ENCODE measurements at places on chromosomes 2 and 18. TPM values are rescaled to one million over a fixed set of nuclear protein-coding genes. Genes with fewer than 3 reads are reported as not detected.

DNA sequence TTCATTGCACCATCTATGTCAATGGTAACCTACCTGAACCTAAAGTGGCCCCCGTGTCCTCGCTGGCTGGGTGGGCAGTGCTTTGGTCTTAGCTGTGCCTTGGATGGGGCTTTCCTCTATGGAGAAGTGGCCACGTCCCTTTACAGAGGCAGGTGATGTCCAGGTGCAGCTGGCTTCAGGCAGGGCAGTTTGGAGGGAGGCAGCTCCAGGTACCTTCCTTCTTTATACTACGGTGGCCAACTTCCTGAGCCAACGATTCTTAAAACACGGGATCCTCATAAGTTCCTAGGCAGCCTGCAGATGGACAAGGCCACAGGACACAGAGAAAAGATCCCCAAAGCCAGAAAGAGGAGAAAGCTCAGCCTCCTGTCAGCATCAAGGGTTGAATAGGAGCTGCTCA, 517.3 kb upstream of the HS6ST1 start:
- H3K27me3 ChIP-seq = no peaks in the 10 kb centered on the region
- H3K27ac ChIP-seq = no peak overlapping the region
- H3K4me3 ChIP-seq = no peak overlapping the region
- DNase-seq = no peak
- H3K4me1 ChIP-seq = peaks cover 9% of the 10 kb centered on the region
- no peaks in the 10 kb centered on the region for H3K36me3 ChIP-seq

DNA sequence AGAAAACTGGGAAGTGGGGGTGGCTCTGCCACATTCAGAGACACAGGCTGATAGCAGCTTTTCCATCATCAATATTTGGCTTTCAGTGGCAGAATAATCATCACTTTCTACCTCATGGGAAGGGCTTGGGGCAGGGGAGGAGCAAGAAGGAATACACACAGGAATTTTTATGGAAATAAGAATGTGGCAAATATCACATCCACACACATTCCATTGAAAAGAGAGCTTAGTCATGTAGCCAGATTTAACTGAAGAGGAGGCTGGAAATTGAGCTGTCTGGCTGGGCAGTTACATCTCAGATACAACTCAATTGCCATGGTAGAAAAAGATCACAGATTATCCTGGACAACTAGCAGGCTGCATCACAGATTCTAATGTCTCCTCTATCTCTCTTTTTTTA, 1474.0 kb upstream of the ACVR2A start:
- H3K36me3 ChIP-seq = no peaks in the 10 kb centered on the region
- no peak for DNase-seq
- H3K4me1 ChIP-seq = no peaks in the 10 kb centered on the region
- no peaks in the 10 kb centered on the region for H3K27me3 ChIP-seq

The SLC5A7 gene
- total RNA-seq = not detected

GRCh38 chr2:217223222-217223930, 363.5 kb upstream of the TNP1 start:
- H3K4me1 ChIP-seq = peaks cover 34% of the 10 kb centered on the region
- H3K27me3 ChIP-seq = no peaks in the 10 kb centered on the region
- no peaks in the 10 kb centered on the region for H3K36me3 ChIP-seq
- no peak for DNase-seq
- H3K27ac ChIP-seq = peak overlapping the region; percentile 30

The PLEKHA3 gene
- total RNA-seq = 24.8 TPM

DNA sequence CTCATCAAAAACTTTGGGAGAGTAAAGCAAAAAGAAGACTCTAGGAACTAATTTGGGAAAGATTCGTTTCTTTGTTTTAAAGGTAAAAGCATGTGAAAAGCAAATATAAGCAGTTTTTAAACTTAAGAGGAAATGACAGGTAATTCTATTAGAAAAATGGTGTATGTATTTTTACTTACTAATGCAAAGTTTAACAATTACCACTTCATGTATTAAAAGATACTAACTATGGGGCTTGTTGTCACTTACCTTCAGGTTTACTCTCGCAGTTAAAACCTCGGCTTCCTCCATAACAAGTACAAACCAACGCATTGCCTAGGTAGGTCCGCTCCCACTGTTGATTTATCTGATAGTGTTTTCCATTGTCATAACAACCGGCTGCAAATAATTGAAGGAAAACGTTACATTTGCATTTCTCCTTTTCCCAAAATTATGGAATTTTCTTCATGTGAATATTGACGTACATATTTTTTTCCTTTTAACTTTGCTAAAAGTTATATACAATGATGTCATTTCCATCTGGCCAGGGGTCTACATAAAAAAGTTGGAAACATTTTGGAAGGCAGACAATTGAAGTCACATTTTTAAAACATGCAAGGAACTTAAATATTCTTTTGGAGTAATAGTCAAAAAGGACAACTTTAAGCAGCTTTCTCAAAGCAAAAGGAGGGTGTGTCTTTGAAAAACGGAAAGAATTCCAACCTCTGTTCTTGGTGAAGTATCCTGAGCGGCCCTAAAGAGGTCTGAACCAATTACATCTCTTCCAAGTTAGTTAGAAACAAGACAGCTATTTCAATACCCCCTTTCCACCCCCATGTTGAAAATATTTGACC, 1.2 kb downstream of the FN1 start:
- no peak overlapping the region for H3K4me3 ChIP-seq
- peaks cover 24% of the 10 kb centered on the region for H3K4me1 ChIP-seq
- H3K27ac ChIP-seq = no peak overlapping the region
- H3K27me3 ChIP-seq = peaks cover 10% of the 10 kb centered on the region

GRCh38 chr2:166239548-166239947, 111.7 kb upstream of the SCN1A start:
- no peak overlapping the region for H3K27ac ChIP-seq
- H3K4me3 ChIP-seq = no peak overlapping the region
- no peaks in the 10 kb centered on the region for H3K4me1 ChIP-seq
- H3K36me3 ChIP-seq = no peaks in the 10 kb centered on the region
- DNase-seq = no peak

The PJVK gene
- 2.1 TPM for total RNA-seq

- H3K4me1 ChIP-seq = peaks cover 49% of the 10 kb centered on the region
- peaks cover 13% of the 10 kb centered on the region for H3K36me3 ChIP-seq
- DNase-seq = no peak
- peak overlapping the region; percentile 75 for H3K27ac ChIP-seq
Observed at GRCh38 chr2:112483042-112483473, 1.1 kb downstream of the TTL start.

The CCDC68 gene
- 6.7 TPM for total RNA-seq

DNA sequence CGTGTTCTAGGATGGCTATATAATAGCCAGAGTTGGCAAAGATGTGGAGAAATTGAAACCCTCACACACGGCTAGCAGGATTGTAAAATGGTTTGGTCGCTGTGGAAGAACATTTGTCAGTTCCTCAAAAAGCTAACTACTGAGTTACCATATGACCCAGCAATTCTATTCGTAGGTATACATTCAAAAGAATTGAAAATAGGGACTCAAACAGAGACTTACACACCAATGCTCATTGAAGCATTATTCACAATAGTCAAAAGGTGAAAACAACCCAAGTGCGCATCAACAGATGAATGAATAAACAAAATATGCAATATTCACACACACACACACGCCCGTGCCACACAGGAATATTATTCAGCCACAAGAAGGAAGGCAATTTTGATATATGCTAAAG, 98.7 kb downstream of the PLA2R1 start:
- no peak overlapping the region for H3K4me3 ChIP-seq
- no peaks in the 10 kb centered on the region for H3K36me3 ChIP-seq
- H3K4me1 ChIP-seq = peaks cover 16% of the 10 kb centered on the region
- H3K27ac ChIP-seq = no peak overlapping the region
- DNase-seq = no peak

The EVX2 gene
- total RNA-seq = not detected

- H3K27ac ChIP-seq = no peak overlapping the region
- H3K27me3 ChIP-seq = no peaks in the 10 kb centered on the region
- H3K36me3 ChIP-seq = no peaks in the 10 kb centered on the region
- no peaks in the 10 kb centered on the region for H3K4me1 ChIP-seq
- DNase-seq = no peak
Observed at GRCh38 chr2:21034972-21035279, 8.9 kb downstream of the APOB start.
